Fibroblast of skin of abdomen (primary cell): ENCODE measurements at places on chromosomes 6 and 20.

- DNase-seq = no peak
These were observed 39.3 kb downstream of the LRRC1 start for GRCh38 chr6:53834132-53834531.

GRCh38 chr20:58360936-58361335, 28.1 kb upstream of the VAPB start:
- no peak for DNase-seq

DNA sequence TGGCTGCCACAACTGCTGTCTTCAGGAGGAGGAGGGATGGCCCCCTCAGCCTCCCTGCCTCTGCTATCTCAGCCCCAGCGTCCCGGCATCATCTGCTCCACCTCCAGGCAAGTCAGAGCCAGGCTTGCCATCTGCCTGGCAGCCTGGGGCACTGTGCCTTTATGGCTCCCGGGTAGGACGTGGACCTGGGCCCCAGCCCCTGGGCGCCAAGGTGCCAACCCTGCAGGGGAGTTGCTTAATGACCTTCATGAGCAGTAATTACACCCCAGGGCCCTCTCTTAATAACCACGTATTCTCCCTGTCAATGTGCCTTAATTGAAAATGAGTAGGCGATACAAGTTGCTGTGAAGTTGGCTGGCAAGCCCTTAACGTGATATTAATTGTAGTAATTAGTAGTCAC, 122.1 kb upstream of the MLN start:
- DNase-seq = no peak

DNA sequence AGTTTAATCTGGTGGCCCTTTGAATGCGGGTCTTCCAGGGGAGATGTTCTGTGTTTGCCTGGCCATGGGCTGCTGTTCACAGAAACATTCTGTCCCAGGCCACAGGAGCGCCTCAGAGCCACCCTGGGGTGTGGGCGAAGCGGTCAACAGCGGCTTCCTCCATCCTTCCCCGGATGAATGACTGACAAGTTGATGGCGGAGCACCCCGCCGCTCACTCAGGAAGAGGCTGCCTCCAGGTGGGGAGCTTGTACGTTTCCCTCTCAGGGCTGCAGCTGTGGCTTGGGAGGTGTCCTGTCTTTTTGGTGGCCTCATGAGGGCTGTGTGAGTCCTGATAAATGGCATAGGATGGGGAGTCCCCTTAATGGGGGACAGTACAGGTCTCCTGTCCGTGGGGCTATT, 178.4 kb downstream of the NRN1 start:
- DNase-seq = no peak

GRCh38 chr20:46356195-46357029, 48.1 kb upstream of the CDH22 start:
- no peak for DNase-seq

- DNase-seq = peak; percentile 95
These were observed 92.6 kb upstream of the CLDN20 start for GRCh38 chr6:155171109-155171746.

DNA sequence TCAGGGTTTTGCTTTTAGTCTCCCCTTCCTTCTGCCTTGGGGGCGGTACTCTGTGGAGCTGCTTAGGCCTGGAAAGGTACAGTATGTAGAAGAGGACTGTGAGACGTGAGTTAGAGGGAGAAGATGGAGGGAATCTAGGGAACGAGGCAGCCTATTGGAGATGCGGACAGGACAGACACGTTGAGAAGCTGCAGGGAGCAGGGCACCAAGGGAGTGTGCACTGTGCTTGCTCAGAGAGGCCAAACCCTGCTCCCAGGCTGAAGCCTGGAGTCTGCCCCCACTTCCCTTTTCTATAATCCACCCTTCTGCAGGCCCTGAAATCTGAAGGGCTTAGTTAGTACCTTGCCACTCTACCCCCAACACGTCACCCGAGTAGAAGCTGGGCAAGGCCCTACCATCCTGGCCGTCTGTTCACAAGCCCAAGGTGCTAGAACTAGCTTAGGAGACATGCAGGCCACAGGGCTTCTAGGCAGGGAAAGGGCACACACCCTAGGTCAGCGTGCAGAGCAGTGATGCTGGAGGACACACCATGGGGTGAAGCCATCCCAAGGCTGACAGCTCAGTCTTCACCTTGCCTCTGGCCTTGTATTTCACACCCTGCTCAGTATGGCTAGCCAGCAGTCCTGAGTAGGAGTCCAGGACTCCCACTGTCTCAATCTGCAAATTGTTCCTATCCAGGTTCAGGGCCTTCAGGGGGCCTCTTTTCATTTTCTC, 6.9 kb downstream of the TP53INP2 start:
- DNase-seq = no peak

GRCh38 chr20:25394996-25395395, 4.4 kb upstream of the ABHD12 start:
- DNase-seq = no peak

DNA sequence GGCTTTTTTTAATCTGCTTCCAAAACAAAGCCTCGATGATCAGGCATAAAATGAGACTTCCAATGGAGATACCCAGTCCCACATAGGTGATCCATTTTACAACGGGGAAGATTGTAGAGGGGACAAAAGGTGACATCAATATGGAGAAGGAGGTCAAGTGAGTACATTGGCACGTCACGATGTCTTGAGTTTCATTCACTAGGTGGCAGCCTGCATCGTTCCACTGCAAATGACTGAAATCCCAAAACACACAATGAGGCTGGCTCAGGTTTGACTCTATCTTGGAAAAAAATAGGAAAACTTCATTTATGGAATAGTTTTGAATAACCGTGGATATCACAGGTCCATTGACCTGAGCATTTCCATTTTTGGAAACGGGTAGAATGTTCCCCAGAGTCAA, 32.5 kb downstream of the ADGRF1 start:
- no peak for DNase-seq

DNA sequence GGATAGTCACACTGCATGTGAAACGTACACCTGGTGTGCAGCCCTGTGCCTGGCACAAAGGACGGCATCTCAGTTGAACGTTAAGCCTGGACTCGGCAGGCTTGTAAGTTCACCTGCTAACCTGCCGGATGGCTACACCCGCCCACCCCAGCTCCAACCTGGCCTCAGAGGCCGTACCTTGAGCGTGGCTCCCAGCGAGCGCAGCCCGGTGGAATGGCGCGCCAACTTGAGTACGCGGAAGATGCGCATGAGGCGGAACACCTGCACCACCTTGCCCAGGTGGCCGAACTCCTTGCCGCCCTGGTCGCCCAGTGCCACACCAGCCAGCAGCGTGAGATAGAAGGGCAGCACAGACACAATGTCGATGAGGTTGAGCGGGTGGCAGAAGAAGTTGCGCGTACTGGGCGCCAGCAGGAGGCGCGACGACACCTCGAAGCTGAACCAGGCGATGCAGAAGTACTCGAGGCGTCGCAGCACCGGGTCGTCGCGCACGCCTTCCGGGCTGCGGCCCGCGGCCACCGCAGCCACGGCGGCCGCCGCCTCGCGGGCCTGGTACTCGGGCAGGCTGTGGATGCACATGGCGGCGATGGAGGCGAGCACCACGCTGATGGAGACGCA, 3.3 kb downstream of the KCNS1 start:
- peak; percentile 36 for DNase-seq

GRCh38 chr20:62423326-62423706, 4.0 kb downstream of the RBBP8NL start:
- no peak for DNase-seq

GRCh38 chr6:63683071-63683603, 47.5 kb downstream of the PHF3 start:
- no peak for DNase-seq

- peak; percentile 9 for DNase-seq
These were observed 25.3 kb downstream of the ANKS1A start for GRCh38 chr6:34914358-34914757.

DNA sequence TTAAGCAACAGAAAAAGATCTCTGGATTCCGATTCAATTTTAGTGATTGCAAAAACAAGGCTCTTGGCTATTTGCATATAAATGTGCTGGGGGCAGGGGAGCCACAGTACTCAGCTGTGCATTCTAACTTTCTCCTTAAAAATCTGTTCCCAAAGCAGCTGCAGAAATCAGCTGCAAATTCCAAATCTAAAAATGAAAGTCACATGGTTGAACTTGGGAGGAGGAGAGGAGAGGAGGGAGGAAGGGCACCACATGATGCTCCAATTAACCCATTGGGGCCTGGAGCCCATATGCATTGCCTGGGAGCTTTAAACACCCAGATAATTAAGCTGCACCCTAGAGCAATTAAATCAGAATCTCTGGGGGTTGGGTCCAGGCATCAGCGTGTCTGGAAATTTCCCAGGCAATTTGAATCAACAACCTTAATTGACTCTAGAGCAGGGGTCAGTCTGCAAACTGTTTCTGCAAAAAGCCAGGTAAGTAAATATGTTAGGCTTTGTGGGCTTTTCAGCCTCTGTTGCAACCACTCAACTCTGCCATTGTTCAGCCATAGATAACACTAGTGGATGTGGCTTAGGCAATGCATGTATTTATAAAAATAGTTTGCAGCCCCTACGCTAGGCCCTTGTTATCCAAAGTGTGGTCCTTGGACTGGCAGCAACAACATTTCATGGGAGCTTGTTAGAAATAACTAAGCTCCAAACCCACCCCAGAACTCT, 508.1 kb downstream of the KIF16B start:
- peak; percentile 59 for DNase-seq

DNA sequence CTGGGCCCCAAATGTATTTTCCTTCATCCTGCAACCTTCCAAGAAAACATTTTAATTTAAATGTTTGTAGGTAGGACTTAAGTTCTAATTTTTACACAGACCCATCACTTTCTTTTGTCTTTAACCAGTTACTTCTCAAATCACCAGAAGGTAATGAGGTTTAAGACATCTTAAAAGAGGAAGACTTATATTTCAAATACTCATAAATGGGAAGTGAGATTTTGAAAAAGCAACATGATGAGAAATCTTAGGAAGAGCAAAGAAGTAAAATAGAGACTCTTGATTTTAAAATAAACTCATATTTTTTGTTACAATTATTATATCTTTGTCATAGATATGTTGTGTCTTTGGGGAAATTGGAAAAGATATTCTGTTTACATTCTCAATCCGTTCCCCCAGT, 82.3 kb downstream of the SYNE1 start:
- DNase-seq = no peak

DNA sequence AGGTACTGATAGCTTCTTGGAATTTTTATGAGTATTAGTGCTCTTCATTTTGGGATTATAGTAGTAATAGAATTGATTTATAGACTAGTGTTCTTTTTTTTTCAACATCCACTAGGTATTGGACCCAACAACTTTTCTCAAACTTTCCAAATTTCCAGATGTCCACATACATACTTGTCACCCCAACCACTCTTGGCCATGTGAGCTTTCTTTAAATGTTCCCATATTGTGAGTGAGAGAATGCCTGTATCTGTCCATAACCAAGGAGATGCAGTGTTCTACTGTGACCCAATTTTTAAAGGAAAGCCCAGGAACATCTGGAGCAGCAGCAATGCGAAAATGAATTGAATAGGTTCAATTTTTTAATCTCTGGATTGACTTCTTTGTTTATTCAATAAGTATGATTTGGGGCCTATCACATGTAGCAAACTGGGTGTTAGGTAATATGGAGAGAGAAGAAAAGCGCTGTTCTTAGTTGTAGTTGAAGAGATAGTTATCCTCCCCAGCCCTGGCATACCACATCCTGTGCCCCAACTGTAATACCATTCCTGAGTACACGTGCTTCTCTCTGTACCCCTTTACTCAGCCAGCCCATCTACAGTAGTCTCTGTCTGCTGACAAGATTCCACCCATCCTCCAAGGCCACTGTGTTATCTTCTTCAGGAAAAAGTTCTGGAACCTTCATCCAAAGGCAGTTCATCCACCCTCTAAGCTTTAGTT, 116.8 kb upstream of the SUPT3H start:
- no peak for DNase-seq

DNA sequence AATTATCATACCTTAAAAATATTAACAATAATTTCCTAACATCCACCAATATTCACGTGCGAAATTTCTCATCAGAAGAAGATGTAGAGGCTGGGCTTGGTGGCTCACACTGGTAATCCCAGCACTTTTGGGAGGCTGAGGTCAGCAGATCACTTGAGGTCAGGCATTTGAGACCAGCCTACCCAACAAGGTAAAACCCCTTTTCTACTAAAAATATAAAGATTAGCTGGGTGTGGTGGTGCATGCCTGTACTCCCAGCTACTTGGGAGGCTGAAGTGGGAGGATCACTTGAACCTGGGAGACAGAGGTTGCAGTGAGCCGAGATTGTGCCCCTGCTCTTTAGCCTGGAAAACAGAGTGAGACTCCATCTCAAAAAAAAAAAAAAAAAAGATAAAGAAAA, 36.1 kb upstream of the JAG1 start:
- DNase-seq = no peak

- peak; percentile 5 for DNase-seq
These were observed 69.1 kb downstream of the SLC35F1 start for GRCh38 chr6:117976030-117976651.

DNA sequence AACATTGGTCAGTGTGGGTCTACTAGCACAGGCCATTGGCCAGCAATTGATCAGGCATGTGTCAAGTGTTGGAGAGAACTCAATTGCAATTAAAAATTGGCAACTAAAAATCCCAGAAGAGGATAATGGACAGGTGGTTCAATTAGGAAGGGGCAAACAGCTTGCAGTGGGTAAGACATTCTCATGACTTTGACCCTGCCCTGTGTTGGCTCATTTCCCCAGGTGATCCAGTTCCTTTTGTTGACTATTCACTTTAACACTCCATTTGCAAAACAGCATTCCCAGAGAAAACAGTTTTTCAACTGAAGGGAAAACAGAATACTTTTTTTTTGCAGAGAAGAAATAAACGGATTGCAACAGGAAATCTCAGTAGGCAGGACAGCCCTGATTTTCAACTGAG, 28.9 kb upstream of the SCGN start:
- DNase-seq = no peak

DNA sequence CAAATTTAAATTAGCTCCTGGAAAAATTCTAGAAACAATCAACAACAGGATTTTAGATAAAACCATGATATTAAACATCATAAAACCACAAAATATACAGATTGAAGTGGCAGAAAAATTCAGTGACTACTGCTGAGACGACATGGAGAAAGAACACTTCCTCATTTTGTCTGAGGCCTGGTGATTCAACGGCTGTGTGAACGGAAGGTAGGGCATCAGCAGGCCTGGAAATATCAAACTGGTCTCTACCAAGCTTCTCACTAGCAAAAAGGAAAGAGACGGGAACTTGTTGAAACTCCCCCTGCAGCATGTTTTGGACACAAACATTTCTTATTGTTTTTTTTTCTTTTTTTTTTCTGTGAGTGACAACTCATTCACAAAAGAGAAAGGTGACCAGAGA, 58.0 kb upstream of the AHI1 start:
- DNase-seq = no peak

- no peak for DNase-seq
These were observed 22.7 kb downstream of the MRPL14 start for GRCh38 chr6:44104481-44105021.

GRCh38 chr20:4809707-4810106, 88.0 kb downstream of the PRND start:
- DNase-seq = no peak

- DNase-seq = no peak
These were observed 83.0 kb upstream of the TCF21 start for GRCh38 chr6:133805876-133806275.

GRCh38 chr20:50054626-50055511, 58.1 kb downstream of the UBE2V1 start:
- DNase-seq = peak; percentile 62
